ENCODE measurements at places on chromosomes 12 and 14.

- no peak for DNase-seq
These were observed 216.6 kb upstream of the PWP1 start for GRCh38 chr12:107469011-107469410.

DNA sequence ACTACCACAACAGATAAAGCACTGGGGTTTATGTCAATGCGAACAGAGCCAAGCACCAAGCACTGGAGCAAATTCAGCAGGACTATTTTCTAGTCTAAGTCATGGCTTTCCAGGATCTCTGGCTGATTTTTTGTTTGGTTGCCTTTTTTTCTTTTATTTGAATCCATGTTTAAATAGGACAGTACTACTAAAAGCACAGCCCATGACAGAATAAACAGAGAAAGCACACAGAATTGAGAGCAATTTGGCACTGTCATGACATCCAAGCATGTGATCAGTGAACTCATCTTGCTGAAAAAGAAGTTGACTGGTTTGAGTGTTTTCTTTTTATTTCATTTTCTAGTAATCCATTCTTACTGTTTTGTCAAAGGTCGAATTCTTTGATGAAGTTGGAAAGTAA lies 23.1 kb upstream of the RERG start:
- DNase-seq, result no peak

GRCh38 chr14:103332143-103332919 lies 1.7 kb upstream of the EIF5 start:
- no peak for DNase-seq

- no peak for DNase-seq
These were observed 7.4 kb downstream of the TCP11L2 start for GRCh38 chr12:106309671-106310505.

DNA sequence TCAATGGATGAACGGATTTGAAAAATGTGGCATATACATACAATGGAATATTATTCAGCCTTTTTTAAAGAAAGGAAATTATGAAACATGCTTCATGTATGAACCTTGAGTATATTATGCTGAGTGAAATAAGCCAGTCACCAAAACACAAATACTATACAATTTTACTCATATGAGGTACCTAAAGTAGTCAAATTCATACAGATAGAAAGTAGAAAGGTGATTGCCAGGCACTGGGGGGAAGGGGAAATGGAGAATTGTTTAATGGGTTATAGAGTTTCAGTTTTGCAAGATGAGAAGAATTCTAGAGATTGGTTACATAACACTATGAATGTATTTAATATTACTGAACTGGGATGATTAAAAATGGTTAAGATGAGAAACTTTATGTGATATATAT lies 171.4 kb downstream of the TMTC3 start:
- no peak for DNase-seq

Data from tibial artery (tissue), 4 donors.